ENCODE measurements at places on chromosomes 13 and 19.

DNA sequence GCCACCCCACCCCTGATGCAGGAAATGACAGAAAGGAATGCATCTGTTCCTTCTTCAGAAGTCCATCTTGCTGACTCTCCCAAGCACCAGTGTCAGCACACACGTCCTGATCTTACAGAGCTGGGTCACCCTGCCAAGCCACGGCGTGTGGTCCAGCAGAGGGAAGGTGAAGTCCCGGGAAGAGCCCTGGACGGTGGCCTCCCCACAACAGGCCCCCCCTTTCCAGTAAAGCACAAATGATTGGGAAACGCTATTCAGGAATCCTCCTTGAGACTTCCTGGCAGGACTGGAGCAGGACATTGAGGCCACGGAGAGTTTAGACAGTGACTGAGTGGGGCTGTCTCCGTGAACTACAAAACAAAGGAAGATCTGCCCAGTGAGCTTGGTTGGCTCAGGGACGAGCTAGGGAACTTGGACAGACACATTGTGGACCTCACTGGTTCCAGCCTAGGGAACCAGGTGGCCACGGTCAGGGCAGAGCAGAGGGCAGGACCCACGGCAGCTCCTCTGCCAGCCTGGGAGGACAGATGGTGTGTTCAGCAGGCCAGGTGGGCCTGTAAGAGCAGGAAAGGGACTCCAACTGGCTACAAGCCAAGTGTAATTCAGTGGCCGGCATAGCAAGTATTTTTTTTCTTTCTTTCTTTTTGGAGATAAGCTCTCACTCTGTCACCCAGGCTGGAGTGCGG lies 41.7 kb downstream of the ELL start:
- DNase-seq: no peak

GRCh38 chr13:30523211-30523610 lies 57.5 kb upstream of the HMGB1 start:
- DNase-seq: no peak

DNA sequence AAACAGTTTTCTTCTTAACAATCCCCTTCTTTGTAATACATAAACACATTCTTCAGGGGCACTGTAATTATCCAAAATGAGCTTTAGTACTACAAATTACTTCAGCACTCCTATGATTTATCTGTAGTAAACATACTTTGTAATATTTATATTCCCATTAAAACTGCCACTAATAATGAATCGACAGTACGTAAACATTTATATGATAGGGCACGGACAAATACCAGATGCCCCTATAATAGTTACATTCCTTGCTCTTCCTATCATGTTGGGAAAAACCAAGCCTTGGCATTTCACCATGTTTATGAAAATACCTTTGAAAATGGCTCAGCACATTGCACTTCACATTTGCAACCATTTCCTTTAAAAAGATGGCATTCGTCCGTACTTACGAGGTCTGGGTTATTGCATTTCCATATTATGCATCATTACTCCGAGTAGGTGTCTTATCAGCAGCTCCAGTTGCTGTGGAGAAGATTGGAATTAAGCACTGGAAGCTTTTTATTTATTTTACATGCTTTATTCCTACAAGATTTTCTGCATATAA lies 1043.4 kb downstream of the DIAPH3 start:
- no peak for DNase-seq

- no peak for DNase-seq
These were observed 31.6 kb downstream of the AP1M1 start for GRCh38 chr19:16229322-16229641.
